Activated naive CD8-positive, alpha-beta T cell treated with anti-CD3 and anti-CD28 coated beads, Interleukin-2, amount 10 ng/mL, durations not matched to agents 7 days and 5 days (primary cell): ENCODE measurements at places on chromosomes 5 and 9. TPM values are rescaled to one million over a fixed set of nuclear protein-coding genes. Genes with fewer than 3 reads are reported as not detected.

DNA sequence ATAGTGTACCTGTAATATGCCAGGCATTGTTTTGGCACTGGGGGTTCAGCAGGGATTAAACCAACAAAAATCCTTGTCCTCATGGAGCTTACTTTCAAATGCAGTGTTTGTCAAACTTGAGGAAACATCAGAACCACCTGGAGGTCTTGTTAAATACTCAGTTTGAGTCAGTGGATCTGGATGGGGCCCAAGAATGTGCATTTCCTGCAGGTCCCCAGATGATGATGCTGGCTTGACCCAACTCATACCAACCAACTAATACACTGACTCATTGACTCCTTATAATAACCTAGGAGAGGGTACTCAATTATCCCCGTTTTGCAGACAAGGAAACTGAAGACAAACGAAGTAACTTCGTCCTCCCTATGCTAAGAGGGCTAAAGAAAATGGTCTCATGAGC lies 11.3 kb downstream of the WWC1 start:
- H3K4me3 ChIP-seq: no peak overlapping the region
- H3K27ac ChIP-seq: no peak overlapping the region
- H3K27me3 ChIP-seq: peaks cover 9% of the 10 kb centered on the region
- no peak for DNase-seq

GRCh38 chr5:154509784-154510555 lies 31.9 kb upstream of the HAND1 start:
- no peak overlapping the region for H3K27ac ChIP-seq
- H3K4me1 ChIP-seq: peaks cover 17% of the 10 kb centered on the region
- DNase-seq: no peak
- no peak overlapping the region for H3K4me3 ChIP-seq

GRCh38 chr5:38031304-38031703 lies 191.5 kb upstream of the GDNF start:
- H3K4me1 ChIP-seq: no peaks in the 10 kb centered on the region
- H3K27me3 ChIP-seq: peaks cover 2% of the 10 kb centered on the region
- H3K4me3 ChIP-seq: no peak overlapping the region
- DNase-seq: no peak

DNA sequence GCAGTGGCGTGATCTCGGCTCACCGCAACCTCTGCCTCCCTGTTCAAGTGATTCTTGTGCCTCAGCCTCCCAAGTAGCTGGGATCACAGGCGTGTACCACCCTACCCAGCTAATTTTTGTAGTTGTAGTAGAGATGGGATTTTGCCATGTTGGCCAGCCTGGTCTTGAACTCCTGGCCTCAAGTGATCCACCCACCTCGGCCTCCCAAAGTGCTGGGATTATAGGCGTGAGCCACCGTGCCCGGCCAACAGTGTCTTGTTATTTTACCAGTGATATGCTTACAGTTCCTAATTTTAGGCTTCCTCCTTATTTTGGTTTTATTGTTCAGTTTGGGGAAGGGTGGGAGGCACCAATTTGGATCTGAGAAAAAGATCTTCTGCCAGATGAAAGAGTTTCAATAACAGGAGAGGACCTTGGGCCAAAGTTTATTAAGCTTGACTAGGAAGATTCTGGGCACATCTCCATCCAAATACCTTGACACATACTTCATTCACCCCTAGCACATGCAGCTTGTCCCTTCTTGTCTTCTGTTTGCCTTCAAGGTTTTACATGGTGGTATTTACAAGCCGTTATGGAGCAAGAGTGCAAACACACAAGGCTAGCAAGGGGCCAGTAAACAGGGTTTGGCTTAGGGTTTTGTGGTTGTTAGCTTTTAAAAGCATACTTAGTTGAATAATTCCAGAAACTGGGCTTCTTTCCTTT lies 168.1 kb upstream of the DMRT1 start:
- H3K4me3 ChIP-seq: no peak overlapping the region
- H3K27ac ChIP-seq: no peak overlapping the region
- peaks cover 26% of the 10 kb centered on the region for H3K4me1 ChIP-seq
- H3K36me3 ChIP-seq: peaks cover 5% of the 10 kb centered on the region
- no peak for DNase-seq

- H3K4me1 ChIP-seq: no peaks in the 10 kb centered on the region
- H3K27ac ChIP-seq: no peak overlapping the region
- H3K36me3 ChIP-seq: no peaks in the 10 kb centered on the region
- H3K4me3 ChIP-seq: no peak overlapping the region
- peaks cover 2% of the 10 kb centered on the region for H3K27me3 ChIP-seq
These were observed 60.6 kb downstream of the SLC1A3 start for GRCh38 chr5:36666986-36667385.

- H3K36me3 ChIP-seq: no peaks in the 10 kb centered on the region
- H3K4me3 ChIP-seq: peak overlapping the region; percentile 90
- no peak overlapping the region for H3K27ac ChIP-seq
- DNase-seq: no peak
- peaks cover 14% of the 10 kb centered on the region for H3K4me1 ChIP-seq
- H3K27me3 ChIP-seq: peaks cover 41% of the 10 kb centered on the region
These were observed 132.4 kb upstream of the NIPBL start for GRCh38 chr5:36743891-36744772.

DNA sequence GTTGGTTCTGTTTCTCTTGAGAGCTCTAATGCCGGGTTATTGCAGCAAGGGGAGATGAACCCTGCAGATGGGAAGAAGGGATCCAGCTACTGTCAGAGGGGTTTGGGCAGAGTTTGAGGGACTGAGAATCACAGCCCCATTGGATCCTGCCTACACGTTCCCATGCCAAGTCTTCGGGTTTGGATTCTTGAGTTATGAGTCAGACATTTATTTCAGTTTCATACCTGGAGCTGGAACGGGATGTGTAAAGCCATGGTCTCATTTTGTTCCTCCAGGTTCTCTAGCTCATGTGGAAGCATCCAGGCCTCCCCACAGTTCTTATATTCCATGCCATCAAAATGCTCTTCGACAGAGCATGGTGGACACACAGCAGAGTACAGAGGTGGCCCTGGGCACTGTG lies 275.4 kb upstream of the IRX4 start:
- peaks cover 4% of the 10 kb centered on the region for H3K27me3 ChIP-seq
- H3K36me3 ChIP-seq: no peaks in the 10 kb centered on the region
- no peaks in the 10 kb centered on the region for H3K4me1 ChIP-seq

GRCh38 chr5:73789851-73790281 lies 163.9 kb downstream of the ARHGEF28 start:
- no peak for DNase-seq
- H3K27ac ChIP-seq: no peak overlapping the region
- H3K27me3 ChIP-seq: peaks cover 12% of the 10 kb centered on the region

DNA sequence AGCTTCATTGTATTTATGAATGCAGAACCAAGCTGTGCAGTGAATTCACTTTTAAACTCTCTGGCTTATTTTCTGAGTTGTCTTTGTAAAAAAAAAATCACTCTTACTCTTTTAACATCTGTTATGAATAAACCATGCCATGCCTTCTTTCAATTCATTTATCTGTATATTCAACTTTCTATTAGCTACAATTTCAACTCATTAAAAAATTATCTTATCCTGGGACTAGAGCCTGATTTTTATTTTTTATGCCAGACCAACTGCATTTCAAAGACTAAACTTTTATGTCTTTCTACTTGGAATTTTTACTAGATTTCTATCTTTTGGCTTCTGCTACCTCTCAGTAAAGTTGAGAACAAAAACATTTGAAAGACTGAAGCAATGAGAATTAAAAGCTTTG lies 342.7 kb downstream of the DEPDC1B start:
- H3K36me3 ChIP-seq: no peaks in the 10 kb centered on the region
- no peak overlapping the region for H3K27ac ChIP-seq
- no peak for DNase-seq

SLU7 gene
- total RNA-seq: 66.6 TPM

GRCh38 chr9:33125461-33125860 lies 41.7 kb downstream of the B4GALT1 start:
- H3K27ac ChIP-seq: no peak overlapping the region
- DNase-seq: no peak
- peaks cover 37% of the 10 kb centered on the region for H3K36me3 ChIP-seq
- peaks cover 15% of the 10 kb centered on the region for H3K4me1 ChIP-seq
- H3K4me3 ChIP-seq: no peak overlapping the region

- H3K4me3 ChIP-seq: no peak overlapping the region
- H3K36me3 ChIP-seq: no peaks in the 10 kb centered on the region
- no peaks in the 10 kb centered on the region for H3K4me1 ChIP-seq
- DNase-seq: no peak
These were observed 115.9 kb downstream of the KIF4B start for GRCh38 chr5:155129513-155129880.

AMBP gene
- not detected for total RNA-seq

- no peak for DNase-seq
- no peak overlapping the region for H3K27ac ChIP-seq
- peaks cover 14% of the 10 kb centered on the region for H3K4me1 ChIP-seq
- no peak overlapping the region for H3K4me3 ChIP-seq
These were observed 2.6 kb upstream of the AFAP1L1 start for GRCh38 chr5:149268928-149269557.

GRCh38 chr9:94971378-94972131 lies 245.1 kb downstream of the AOPEP start:
- no peaks in the 10 kb centered on the region for H3K27me3 ChIP-seq
- no peak for DNase-seq
- H3K4me3 ChIP-seq: no peak overlapping the region
- H3K36me3 ChIP-seq: no peaks in the 10 kb centered on the region
- no peak overlapping the region for H3K27ac ChIP-seq

- peaks cover 3% of the 10 kb centered on the region for H3K36me3 ChIP-seq
- no peak overlapping the region for H3K27ac ChIP-seq
- no peaks in the 10 kb centered on the region for H3K27me3 ChIP-seq
- H3K4me3 ChIP-seq: no peak overlapping the region
These were observed 169.3 kb upstream of the FSTL4 start for GRCh38 chr5:133781436-133782225.

DNA sequence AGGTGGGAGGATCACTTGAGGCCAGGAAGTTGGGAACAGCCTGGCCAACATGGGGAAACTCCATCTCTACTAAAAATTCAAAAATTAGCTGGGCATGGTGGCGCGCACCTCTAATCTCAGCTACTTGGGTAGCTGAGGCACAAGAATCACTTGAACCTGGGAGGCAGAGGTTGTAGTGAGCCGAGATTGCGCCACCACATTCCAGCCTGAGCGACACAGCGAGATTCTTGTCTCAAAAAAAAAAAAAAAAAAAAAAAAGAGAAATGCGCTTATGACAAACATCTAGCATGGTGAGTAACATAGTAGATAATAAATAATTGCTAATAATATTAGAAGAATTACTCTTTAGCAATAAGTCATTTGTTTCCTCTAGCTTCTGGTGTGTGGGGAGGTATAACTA lies 25.9 kb downstream of the RUSC2 start:
- H3K27ac ChIP-seq: no peak overlapping the region
- H3K4me3 ChIP-seq: no peak overlapping the region
- peaks cover 4% of the 10 kb centered on the region for H3K27me3 ChIP-seq
- H3K4me1 ChIP-seq: no peaks in the 10 kb centered on the region
- DNase-seq: no peak

LOX gene
- not detected for total RNA-seq

DNA sequence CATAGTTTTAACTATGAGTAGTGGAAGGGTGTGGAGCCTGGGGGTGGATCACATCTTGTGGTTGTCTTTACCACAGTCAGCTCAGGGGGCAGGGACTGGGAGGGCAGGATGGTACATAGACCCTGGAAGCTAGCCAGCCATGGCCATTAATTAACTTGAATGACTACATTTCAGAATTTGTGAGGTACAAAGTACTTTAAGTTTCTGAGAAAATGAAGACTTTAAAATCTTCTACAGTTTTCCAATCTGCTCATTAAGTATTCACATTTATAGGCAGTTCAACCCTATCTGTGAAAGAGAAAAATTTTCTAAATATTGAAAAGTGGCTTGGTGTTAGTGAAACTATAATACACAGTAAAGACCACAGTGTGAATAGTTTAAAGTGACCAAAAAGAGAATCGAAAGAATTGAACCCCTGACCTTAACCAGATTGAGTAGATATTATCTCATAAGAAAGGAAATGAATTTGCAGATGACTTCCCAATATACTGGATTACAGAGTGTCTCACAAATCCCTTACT lies 234.2 kb upstream of the MEF2C start:
- no peaks in the 10 kb centered on the region for H3K36me3 ChIP-seq
- no peaks in the 10 kb centered on the region for H3K27me3 ChIP-seq
- no peak overlapping the region for H3K27ac ChIP-seq
- no peak for DNase-seq
- no peaks in the 10 kb centered on the region for H3K4me1 ChIP-seq

DNA sequence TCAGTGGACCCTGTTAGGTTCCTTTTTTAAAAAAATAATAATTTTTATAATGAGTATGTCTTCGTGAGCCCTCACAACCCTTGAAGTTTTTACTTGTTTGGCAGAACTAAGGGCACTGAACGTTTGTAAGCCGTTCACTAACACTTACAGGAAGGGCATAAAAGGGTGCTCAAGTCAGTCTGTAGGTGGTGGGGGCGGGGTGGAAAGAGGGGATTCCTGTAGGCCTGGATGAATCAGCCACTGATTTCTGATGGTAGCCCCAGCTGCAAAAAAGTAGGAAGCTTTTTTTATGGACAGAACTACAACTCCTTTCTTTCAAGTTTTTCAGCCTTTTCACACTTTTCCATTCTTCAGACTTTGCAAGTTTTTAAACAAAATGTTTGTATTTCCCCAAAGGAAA lies 35.8 kb downstream of the PIK3R1 start:
- peak overlapping the region; percentile 52 for H3K27ac ChIP-seq
- H3K4me1 ChIP-seq: peaks cover 47% of the 10 kb centered on the region
- DNase-seq: no peak
- H3K36me3 ChIP-seq: peaks cover 8% of the 10 kb centered on the region
- no peaks in the 10 kb centered on the region for H3K27me3 ChIP-seq
